ENCODE measurements at places on chromosomes 11 and 22.
A peak's percentile ranks its signal among the peaks of the same experiment; 100 is the strongest.

DNA sequence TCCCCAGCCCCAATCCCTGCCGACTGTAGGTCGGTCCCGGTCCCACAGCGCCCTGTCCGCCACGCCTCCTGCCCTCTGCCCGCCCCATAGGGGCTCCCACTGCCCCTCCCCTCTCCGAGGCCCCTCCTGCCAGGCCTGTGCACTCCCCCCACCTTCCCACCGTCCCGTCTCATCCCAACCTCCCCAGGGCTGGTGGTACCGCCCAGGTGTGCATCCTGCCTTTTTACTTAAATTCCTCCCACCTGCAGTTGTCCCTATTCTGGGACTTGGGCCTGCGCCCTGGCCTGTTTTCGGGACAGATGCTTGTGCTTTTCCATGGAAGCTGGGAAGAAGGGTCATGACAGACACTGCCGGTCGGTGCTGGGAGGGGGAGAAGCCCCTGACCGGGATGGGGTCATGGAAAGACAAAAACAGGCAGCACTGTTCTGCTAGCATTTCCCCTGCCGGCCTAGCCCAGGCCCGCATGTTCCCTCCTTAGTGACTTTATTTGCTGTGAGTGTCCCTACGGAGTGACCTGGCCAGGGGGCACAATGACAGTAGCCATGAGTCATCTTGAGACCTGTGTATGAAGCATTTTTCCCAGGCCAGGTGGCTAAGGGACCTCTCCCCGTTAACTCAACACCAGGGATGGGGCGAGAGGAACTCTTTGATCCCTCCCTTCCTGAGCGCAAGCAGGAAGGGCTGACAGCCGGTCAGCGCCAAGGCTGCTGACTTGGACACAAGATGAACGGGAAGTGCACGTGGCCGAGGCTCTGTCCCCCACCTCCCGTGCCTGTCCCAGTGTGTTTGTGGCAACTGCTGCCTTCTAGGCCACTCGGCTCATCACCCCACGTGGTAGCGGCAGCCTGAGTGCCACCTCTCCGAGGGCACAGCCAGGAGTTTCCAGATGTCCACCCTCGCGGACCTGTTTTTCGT is 7.1 kb downstream of the TBX1 start:
- DNase-seq = no peak

DNA sequence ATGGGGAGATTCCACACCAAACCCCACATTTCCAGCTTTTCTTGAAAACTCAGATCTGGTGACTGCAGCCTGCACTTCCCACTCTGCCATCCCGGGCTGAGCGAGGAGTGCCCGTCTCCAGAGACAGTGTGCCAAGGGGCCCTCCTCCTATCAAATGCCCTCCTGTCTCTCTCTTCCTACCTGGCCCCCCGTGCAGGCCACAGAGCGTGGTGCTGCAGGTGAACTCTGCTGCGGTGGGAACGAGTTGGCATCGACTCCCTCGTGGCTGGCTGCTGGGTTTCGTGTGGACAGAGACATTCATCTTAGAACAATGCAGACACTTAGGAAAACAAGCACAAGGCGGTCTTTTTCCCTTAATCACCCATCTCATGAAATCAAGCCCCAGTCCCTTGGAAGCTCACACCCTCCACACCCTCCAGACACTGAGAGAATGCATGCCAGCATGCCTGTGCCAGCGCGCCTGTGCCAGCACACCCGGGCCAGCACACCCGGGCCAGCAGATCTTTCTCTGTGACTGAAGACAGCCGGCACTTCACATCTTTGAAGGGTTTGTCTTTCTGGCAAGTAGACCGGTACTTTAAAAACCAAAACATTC is 65.0 kb downstream of the PARVB start:
- no peak for DNase-seq

GRCh38 chr11:102007567-102008437 is 39.4 kb upstream of the CFAP300 start:
- peak; percentile 96 for DNase-seq

- DNase-seq = no peak
Measured at GRCh38 chr11:111743700-111744099, 22.5 kb downstream of the PPP2R1B start.

GRCh38 chr22:45996241-45997076 is 19.5 kb upstream of the WNT7B start:
- DNase-seq = no peak

DNA sequence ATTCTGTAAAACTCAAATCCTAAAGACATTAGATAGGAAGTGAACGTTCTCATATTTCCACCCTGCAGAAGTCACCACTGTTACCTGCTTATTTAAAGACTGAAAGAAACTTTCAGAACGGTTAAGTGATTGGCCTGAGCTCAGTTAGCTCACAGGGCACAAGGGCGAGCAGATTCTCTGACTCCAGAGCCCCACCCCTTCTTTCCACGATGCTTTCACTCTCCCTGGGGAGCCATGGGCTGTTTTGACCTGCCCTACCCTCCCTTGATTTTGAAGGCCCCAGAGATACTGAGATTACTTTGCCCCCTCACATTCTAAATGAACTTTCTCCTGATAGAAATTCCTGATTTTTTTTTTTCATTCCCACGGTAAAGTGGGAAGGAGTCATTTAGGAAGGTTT is 33.9 kb downstream of the ARHGAP1 start:
- no peak for DNase-seq

GRCh38 chr11:64340671-64341335 is 799 bp downstream of the CCDC88B start:
- no peak for DNase-seq

DNA sequence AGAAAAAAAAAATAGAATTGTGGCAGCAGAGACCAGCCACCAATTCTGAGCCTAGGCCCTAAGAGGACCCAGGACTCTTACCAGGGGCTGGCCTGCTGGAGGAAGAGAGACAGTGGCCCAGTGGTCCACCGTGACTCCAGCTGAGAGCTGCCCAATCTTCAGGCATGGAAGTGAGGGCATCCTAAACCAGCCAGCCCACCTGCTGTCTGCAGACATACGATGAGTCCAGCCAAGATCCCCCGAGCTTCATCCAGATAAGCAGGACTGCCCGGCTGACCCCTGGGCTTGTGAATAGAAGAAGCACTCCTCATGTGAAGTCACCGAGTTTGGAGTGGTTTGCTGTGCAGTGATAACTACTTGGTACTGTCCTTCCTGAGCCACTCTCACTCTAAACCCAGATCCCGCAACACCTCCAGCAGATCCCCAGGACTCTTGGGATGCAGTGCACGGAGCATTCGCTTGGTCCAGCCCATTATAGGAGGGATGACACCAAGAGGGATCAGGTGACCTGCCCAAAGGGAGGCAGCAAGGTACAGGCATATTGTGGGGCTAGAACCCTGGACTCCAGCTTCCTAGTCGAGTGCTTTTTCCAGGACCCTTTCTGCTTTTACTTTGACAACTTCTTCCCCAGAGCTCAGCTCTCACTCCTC is 41.7 kb upstream of the FGF3 start:
- DNase-seq = no peak

DNA sequence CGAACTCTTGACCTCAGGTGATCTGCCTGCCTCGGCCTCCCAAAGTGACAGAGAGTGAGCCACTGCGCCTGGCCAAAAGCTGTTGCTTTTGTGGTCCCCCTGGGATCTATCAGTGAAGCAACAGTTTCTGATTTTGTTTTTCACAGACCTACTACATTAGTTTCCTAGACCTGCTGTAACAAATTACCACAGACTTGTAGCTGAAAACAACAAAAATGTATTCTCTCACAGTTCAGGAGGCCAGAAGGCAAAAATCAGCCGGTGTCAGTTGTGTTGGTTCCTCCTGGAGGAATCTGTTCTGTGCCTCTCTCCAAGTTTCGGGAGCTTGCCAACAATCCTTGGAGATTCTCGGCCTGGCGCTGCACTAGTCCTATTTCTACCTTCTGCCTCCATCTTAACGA is 8.5 kb upstream of the SLC35C1 start:
- no peak for DNase-seq

DNA sequence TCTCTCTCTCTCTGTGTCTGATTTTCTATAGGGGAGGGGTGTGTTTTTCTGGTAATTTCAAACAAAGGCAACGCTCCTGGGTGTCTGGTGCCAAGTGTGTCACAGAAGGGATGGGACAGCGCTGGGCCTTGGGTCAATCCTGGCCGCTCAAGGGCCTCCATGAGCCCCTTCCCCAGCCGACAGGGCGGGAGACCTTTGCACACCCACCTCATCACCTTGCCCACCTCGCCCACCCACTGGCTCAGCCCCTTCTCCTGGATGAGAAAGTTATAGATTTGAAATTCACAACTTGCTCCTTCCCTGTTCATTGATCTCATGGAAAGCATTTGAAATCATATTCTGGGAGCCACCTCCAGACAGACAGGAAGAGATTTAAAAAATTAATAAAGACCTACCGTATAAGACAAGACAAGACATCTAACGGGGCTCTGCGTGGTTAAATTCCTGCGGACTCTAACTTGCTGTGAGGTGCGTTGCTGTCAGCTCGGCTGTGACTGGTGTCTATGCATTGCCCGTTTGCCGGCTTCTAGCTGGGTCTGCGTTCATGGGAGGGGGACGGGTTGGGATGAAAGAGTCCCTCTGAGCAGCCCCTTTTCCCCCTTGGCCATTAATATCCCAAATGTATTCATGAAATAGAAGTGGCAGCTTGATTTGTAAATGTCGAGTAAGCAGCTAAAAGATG is 27.0 kb downstream of the MPPED1 start:
- no peak for DNase-seq

DNA sequence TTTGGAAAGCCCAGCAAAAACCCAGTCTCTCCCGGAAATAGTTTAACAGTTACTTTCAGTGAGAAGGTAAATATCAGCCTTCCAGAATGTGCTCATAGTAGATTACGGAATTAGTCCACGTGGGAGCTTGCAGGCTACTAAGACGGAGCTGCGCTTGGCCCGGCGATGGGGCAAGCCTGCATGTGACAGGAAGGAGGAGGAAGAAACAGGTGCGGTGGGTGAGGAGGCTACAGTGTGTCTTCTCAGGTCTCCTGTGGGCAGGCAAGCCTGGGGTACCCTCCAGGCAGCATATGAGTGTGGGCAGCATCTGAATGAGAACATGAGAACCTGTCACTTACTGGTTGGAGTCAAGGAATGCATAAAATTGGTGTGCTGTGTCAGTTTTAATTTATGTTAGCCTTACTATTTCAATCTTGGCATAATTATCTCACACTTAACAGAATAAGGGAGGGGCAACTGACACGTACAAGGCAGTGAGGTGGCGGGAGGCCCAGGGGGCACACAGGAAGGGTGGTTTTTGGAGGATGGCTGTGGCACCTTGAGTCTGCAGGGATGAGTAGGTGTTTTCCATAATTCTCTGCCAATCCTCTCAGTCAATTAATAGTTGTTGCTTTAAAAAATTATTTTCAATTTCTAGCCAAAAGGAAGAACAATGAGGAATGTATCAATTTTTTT is 35.7 kb downstream of the CLMP start:
- no peak for DNase-seq

- DNase-seq = no peak
Measured at GRCh38 chr11:1051356-1052132, 15.0 kb upstream of the MUC6 start.

DNA sequence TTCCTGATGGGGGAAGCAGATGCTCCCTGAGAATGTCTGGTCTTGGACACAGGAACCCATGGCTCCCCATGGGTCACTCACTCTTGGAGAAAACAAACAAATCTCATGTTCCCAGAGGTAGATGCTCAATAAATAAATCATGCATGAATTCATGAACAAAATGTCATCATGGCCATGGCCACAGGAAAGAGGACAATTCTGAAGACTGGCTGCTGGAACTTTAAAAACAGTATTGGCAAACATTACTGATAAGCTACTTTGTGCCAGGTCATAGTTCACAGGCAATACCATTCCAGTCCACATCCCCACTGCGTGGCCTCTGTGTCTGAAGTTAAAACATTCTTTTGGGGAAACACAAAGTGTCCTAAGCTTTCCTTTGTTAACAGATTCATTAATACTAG is 9.2 kb upstream of the SMIM35 start:
- no peak for DNase-seq

GRCh38 chr11:43931717-43932039 is 10.8 kb upstream of the C11orf96 start:
- DNase-seq = no peak

DNA sequence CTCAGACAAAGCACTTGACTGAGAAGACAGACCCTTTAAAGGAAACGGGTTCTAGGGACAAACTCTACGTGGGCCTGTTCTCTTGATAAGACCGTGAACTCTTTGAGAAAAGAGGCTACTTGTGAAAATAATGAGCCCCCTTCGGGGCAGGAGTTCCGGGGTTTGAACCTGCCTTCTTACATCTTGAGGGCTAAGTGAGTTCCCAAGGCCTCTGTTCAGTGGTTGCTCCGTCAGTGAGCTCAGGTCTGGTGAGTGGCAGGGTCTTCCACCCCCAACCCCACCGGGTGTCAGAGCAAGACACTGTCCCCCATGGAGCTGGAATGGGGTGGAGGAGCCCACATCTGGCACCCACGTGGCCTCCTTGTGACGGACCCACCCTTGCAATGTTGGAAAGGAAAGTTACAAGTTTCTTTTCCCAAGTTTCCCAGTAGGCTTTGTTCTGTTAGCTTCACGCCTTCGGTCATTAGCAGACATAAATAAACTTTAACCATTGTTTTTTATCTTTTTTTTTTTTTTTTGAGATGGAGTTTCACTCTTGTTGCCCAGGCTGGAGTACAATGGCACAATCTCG is 6.3 kb upstream of the SAMM50 start:
- no peak for DNase-seq

- peak; percentile 82 for DNase-seq
Measured at GRCh38 chr11:61699737-61700160, 19.6 kb downstream of the DAGLA start.

GRCh38 chr11:19907839-19908238 is 195.2 kb downstream of the NAV2 start:
- no peak for DNase-seq

GRCh38 chr11:27505781-27506180 is 788 bp downstream of the LIN7C start:
- no peak for DNase-seq

DNA sequence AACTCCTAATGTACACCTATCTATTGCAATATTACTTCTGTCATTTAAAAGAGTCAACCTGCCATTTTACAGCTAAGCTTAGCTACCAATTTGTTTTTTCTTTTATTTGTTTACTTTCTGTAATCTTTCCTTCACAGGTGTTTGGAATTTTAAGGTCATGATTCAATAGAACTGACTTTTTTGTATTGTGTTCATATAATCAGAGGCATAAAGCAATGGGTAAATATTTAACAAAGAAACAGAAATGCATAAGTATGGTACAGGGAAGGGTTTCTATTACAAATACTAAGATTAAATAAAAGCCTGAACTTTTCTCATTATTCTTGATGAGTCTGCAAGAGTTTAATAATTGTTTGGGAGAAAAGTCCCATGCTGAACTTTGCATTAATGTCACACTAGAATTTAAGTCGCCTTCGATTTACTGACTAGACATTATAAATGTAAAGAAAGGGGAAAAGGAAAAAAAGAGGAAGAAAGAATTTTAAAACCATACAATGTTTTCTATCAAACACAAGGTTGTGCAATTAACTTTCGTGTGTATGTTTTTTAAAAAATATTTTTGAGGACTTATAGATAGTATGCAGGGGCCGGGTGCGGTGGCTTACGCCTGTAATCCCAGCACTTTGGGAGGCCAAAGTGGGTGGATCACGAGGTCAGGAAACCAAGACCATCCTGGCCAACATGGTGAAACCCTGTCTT is 35.0 kb upstream of the HIPK3 start:
- DNase-seq = no peak

Measured in PC-3 (cell line).